ENCODE measurements at places on chromosomes 7 and 10.
A peak's percentile ranks its signal among the peaks of the same experiment; 100 is the strongest.

DNA sequence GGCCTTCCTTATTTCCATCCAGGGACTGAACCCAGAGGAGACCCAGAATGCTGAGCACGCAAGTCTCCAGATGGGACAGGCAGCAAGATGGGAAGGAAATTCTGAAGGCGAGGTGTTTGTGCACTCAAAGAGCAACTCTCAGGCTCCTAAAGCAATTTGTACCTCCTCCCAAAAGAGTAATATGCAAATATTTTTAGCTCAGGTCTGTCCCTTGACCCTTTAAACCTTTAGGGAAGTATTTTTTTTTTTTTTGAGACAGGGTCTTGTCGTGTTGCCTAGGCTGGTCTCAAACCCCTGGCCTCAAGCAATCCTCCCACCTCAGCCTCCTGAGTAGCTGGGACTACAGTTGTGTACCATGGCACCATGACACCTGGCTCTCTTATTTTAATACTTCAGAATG is 8.4 kb downstream of the RP9 start:
- peaks cover 30% of the 10 kb centered on the region for H3K36me3 ChIP-seq
- no peak overlapping the region for H3K27ac ChIP-seq
- DNase-seq: no peak
- peaks cover 3% of the 10 kb centered on the region for H3K4me1 ChIP-seq
- H3K4me3 ChIP-seq: no peak overlapping the region

DNA sequence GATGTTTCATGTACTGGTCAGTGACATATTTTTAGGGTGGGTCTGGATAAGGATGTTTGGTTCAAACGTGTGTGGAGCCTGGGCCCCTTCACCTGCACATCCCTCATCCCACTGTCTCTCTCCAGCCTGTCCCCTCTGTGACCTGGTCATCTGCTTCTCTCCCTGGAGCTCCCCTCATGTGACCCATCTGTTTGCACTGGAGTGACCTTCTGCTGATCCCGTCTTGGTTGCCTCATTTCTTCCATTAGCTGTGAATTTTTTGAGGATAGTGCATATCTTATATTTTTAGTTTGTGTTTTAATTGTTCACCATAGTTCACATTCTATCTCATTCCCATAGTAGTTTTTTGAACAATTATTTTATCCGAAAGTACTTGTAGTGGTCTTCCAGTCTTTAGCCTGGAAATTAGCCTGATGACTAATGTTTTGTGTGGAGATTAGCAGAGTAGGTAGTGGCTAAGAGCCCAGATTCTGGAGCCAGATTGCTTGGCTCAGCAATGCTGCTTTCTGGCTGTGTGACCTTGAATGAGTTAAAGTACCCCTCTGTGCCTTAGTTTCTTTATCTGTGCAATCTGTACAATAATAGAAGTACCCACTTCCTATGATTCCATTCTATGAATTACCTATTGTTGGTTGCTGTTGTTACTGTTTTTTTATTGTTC is 224.5 kb downstream of the LRMDA start:
- no peaks in the 10 kb centered on the region for H3K36me3 ChIP-seq
- DNase-seq: no peak
- H3K27ac ChIP-seq: no peak overlapping the region
- H3K4me1 ChIP-seq: no peaks in the 10 kb centered on the region
- no peaks in the 10 kb centered on the region for H3K27me3 ChIP-seq

DNA sequence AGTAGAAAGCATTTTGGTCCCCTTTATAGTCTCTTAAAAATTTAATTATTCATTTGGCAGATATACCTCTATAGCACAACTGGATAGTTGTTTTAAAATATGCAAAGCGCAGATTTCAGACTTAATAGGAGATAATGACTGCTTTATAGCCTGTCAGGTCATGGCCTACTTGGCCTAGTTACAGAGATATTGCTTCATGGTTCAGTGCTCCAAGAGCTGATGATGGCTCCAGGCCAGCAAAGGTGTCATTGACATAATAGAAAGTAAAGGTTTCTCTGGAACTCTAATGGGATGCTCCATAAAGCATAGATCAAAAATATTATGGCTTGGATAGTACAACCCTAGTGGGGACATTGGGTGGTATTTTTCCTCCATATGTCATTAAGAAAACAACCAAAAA is 285.7 kb downstream of the NXPH1 start:
- DNase-seq: no peak
- H3K27me3 ChIP-seq: no peaks in the 10 kb centered on the region
- no peak overlapping the region for H3K27ac ChIP-seq
- H3K4me1 ChIP-seq: no peaks in the 10 kb centered on the region
- H3K4me3 ChIP-seq: no peak overlapping the region

- no peaks in the 10 kb centered on the region for H3K36me3 ChIP-seq
- no peak overlapping the region for H3K27ac ChIP-seq
- peaks cover 6% of the 10 kb centered on the region for H3K27me3 ChIP-seq
- no peak overlapping the region for H3K4me3 ChIP-seq
- no peak for DNase-seq
These were observed 75.2 kb upstream of the CHST15 start for GRCh38 chr10:124168581-124168980.

GRCh38 chr10:11285171-11285570 is 267.5 kb downstream of the CELF2 start:
- H3K27ac ChIP-seq: no peak overlapping the region
- H3K4me1 ChIP-seq: peaks cover 2% of the 10 kb centered on the region
- H3K4me3 ChIP-seq: no peak overlapping the region
- H3K36me3 ChIP-seq: peaks cover 29% of the 10 kb centered on the region
- no peak for DNase-seq

DNA sequence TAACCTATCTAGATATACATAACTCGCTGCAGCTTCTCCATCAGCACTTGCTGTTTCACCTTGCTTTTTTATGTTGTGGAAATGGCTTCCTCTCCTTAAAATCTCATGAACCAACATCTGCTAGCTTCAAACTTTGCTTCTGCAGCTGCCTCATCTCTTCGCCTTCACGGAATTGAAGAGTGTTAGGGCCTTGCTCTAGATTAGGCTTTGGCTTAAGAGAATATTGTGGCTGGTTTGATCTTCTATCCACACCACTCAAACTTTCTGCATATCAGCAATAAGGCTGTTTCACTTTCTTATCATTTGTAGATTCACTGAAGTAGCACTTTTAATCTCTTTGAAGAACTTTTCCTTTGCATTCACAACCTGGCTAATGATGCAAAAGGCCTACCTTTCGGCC is 49.2 kb upstream of the AGR3 start:
- no peaks in the 10 kb centered on the region for H3K27me3 ChIP-seq
- peak overlapping the region; percentile 80 for H3K27ac ChIP-seq
- H3K36me3 ChIP-seq: peaks cover 4% of the 10 kb centered on the region
- no peak for DNase-seq
- peaks cover 65% of the 10 kb centered on the region for H3K4me1 ChIP-seq
- H3K4me3 ChIP-seq: peak overlapping the region; percentile 17

DNA sequence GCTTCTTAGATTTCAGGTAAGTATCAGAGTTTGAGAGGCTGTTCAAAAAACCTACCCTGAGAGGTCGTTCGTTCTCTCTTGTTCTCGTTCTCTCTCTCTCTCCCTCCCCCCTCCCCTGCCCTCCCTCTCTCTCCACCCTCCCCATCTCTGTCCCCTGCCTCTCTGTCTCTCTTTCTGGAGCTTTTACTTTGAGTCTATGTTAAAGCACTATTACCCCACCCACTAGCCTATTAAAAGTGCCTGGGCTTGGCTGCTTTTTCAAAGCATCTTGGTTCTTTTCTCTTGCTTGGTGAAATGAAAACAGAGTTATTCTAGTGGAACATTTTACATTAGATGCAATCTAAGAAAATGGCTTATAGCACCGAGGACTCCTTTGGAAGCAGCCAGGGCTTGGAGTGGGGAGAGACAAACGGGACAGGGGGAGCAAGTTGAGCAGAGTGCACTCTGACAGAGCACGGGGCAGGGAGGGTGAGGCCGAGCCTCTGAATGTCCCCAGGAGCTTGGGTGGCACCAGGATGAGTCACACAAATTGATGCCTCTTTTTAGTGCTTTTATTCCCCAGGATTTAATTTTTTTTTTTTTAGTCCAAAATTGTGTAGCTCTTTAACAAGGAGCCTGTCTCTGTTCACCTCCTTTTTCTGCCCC is 134.3 kb downstream of the CFAP58 start:
- H3K27ac ChIP-seq: no peak overlapping the region
- H3K4me1 ChIP-seq: no peaks in the 10 kb centered on the region
- no peaks in the 10 kb centered on the region for H3K36me3 ChIP-seq
- DNase-seq: no peak

GRCh38 chr10:125217990-125218675 is 57.8 kb upstream of the CTBP2 start:
- no peak for DNase-seq
- no peaks in the 10 kb centered on the region for H3K4me1 ChIP-seq
- no peaks in the 10 kb centered on the region for H3K27me3 ChIP-seq
- H3K27ac ChIP-seq: no peak overlapping the region
- H3K4me3 ChIP-seq: no peak overlapping the region

GRCh38 chr7:81469869-81470723 is 299.8 kb downstream of the HGF start:
- H3K36me3 ChIP-seq: no peaks in the 10 kb centered on the region
- no peaks in the 10 kb centered on the region for H3K4me1 ChIP-seq
- DNase-seq: no peak
- H3K27ac ChIP-seq: no peak overlapping the region
- H3K27me3 ChIP-seq: no peaks in the 10 kb centered on the region

GRCh38 chr7:157519798-157520244 is 183.0 kb downstream of the DNAJB6 start:
- no peaks in the 10 kb centered on the region for H3K4me1 ChIP-seq
- H3K27me3 ChIP-seq: peaks cover 9% of the 10 kb centered on the region
- H3K36me3 ChIP-seq: no peaks in the 10 kb centered on the region
- DNase-seq: no peak
- no peak overlapping the region for H3K4me3 ChIP-seq

DNA sequence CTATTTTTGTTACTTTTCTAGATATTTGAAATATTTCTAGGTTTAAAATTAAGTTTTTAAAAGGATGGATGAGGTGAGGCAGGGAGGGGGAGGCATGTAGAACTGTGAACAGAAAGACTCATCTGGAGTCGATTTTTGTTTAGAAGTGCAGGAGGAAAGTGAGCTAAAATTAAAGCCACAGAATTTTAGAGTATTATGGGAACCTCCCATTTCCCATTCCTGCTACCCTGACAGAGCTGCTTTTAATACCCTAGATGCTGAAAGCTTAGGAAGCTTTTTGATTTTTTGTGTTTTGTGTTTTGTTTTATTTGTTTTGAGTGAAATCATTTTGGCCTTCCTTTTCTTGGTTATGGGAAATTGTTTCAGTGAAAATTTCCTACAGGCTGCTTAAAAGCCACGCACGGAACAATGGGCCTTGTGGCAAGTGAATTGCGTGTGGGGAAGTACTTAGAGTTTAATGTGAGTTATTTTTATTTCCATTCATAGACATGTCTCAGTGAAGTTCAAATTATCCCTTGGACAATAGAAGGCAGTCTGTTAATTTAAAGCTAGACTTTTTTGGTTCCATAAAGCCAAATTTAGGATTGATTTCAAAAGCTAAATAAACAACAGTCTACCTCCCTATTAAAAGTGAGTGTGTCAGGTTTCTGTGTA is 102.0 kb upstream of the HDAC9 start:
- H3K4me1 ChIP-seq: no peaks in the 10 kb centered on the region
- H3K36me3 ChIP-seq: no peaks in the 10 kb centered on the region
- no peak overlapping the region for H3K4me3 ChIP-seq
- DNase-seq: no peak
- H3K27me3 ChIP-seq: peaks cover under 1% of the 10 kb centered on the region

GRCh38 chr10:12375076-12375504 is 25.7 kb downstream of the CAMK1D start:
- DNase-seq: no peak
- no peak overlapping the region for H3K4me3 ChIP-seq
- H3K27ac ChIP-seq: no peak overlapping the region
- H3K27me3 ChIP-seq: no peaks in the 10 kb centered on the region

DNA sequence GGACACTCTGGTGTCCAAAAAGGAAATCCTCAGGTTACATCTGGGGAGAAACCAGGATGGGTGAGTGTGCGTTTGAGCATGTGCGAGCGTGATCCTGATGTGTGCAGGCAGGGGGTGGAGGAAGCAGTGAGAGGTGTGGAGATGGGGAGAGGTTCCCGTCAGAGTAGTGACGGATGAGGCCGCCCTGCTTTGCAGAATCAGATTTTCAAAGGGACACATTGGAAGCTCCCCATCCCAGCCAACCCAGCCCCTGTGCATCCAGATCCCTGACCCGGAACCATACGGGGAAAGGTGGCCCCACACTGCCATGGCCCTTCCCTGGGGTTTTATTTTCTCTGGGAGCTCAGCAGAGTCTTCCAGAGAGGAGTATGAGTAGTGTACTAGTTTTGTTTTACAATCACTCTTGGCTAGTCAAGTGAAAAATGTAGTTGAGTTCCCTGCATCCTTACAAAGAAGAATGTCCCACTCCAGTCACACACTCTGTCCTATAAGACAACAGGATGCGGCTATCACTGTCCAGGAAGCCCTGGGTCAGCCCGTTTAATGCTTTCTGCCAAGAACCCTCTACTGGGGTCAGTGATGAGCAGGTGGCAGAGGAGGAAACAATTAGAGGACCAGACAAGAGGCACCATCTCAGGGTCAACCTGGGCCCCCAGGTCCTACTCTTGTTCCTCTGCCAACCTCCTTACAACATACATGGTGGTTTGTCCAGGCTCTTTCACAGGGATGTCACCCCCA is 46.8 kb upstream of the PDLIM1 start:
- no peak for DNase-seq
- no peak overlapping the region for H3K27ac ChIP-seq
- H3K4me1 ChIP-seq: no peaks in the 10 kb centered on the region
- no peak overlapping the region for H3K4me3 ChIP-seq
- no peaks in the 10 kb centered on the region for H3K27me3 ChIP-seq

GRCh38 chr7:3657206-3657605 is 356.2 kb downstream of the SDK1 start:
- no peak for DNase-seq
- H3K4me3 ChIP-seq: no peak overlapping the region

DNA sequence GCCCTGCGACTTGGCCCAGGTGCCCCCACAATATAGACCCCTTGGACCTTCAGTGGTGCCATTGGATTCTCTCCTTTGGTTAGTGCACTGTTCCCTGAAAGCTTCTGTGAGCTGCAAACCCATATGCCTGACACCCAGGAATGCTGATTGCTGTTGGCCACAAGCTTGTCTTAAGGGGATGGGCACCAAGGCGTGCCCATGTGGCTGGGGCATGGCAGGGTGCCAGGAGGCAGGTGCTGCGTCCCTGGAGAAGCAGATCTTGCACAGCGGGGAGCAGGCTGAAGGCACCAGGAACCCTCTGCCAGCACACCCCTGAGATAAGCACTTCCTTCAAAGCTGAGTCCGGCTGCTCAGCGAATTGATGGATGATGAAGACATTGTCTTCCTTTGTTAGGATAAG is 411.8 kb downstream of the SDK1 start:
- no peaks in the 10 kb centered on the region for H3K36me3 ChIP-seq
- no peak overlapping the region for H3K4me3 ChIP-seq
- H3K4me1 ChIP-seq: no peaks in the 10 kb centered on the region
- H3K27ac ChIP-seq: no peak overlapping the region
- DNase-seq: no peak
